CD4-positive, alpha-beta T cell treated with Interleukin-1 beta for 1 hour (primary cell): ENCODE measurements at places on chromosomes 7 and 10.
A peak's percentile ranks its signal among the peaks of the same experiment; 100 is the strongest.

DNA sequence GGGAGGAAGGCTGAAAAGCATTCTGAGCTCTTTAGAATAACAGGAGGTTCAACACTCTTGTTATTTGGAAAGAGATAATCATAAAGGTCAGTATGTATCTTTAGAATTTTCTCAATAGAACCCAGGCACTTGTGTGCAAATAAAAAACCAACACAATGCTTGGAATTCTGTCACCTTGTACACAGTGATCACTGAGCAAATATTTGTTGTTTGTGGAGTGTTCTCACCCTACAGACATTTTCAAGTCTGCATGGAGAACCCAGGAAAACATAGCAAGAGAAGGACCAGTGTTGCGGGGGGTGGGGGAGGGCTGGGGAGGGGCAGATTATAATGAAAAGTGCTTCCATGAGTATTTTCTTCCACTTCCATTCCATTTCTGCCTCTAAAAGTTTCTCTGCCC, 87.4 kb downstream of the FAM107B start:
- DNase-seq, result no peak

- peak; percentile 58 for DNase-seq
Observed at GRCh38 chr7:95324431-95324830, at the start of gene PON1. TSS of gene PON1 (minus strand) at chr7:95324532. CDS start at chr7:95324475, 57 bp downstream.

GRCh38 chr7:146539836-146540235, 423.2 kb downstream of the CNTNAP2 start:
- no peak for DNase-seq

GRCh38 chr7:158411232-158411950, 176.2 kb downstream of the PTPRN2 start:
- no peak for DNase-seq

DNA sequence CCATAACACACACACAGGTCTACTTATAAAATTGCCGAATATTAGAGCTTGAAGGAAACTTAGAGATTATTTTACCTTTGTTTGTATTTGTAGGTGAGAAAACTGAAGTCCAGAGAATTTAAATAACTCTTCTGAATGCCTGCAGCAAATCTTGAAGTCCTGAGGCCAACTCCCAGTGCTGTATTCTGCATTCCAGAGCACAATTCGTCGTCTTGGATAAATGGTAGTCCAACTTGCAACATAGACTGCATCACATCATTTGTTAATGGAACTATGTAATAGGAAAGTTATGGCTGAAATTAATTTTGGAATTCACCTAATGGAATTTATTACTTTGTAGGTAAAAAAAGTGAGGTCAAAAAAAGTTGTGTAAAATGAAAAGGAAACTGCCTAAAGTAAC, 37.3 kb upstream of the SEMA3D start:
- DNase-seq, result no peak

DNA sequence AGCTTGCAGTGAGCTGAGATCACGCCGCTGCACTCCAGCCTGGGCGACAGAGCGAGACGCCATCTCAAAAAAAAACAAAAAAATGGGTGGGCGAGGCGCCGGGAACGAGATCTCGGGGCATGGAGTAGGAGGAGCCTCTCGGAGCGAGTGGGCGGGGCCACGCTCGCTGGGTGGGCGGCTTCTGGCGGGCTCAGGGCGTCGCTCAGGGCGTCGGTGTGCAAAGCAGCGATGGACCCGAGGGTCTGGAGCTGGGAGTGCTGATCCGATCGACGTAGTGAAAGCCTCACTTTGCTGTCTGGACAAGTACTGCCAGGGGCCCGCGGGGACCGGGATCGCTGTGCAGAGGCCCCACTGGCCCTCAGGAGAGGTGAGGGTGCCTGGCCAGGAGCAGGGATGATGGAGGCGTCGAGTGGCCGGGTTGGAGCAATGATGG, 22.6 kb upstream of the AMZ1 start:
- DNase-seq, result no peak

- no peak for DNase-seq
Observed at GRCh38 chr10:133455196-133455595, 1.5 kb downstream of the SCART1 start.

DNA sequence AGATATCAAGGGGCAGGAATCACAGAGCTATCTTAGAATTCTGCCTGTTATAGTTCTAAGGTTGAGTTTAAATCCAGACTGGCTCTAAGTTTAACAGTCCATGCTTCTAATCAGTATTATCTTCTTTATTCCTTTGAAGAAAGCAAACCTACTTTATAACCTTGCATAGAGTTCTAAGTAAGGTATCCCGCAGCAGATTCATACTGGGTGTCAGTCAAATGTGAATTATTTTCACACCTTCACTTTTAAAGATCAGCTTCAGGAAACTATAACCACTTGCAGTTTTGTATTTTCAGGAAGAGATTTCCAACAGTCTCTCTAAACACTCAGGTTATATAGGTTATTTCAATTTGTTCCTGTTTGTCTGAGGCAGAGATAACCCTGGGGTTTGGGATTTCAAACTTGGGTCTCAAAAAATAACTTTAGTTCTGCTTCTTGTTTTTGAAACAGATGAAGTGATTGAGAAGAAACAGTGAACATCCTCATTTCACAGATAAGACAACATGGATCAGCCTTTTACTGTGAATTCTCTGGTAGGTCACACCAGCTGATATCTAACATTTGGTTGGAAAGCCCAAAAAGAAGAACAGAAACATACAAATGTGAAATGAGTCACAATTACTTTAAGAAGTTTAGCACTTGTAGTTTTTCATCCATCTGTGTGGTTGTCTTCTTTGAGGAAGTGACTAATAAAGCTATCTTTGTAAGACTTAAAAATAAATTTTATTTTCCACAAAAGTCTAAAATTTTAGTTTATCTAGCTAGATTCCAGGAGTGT, 21.4 kb downstream of the STAMBPL1 start:
- DNase-seq, result no peak

- DNase-seq, result peak; percentile 42
Observed at GRCh38 chr10:87657371-87657770, 2.3 kb upstream of the PAPSS2 start.

- no peak for DNase-seq
Observed at GRCh38 chr10:58588673-58589265, 76.1 kb downstream of the BICC1 start.

DNA sequence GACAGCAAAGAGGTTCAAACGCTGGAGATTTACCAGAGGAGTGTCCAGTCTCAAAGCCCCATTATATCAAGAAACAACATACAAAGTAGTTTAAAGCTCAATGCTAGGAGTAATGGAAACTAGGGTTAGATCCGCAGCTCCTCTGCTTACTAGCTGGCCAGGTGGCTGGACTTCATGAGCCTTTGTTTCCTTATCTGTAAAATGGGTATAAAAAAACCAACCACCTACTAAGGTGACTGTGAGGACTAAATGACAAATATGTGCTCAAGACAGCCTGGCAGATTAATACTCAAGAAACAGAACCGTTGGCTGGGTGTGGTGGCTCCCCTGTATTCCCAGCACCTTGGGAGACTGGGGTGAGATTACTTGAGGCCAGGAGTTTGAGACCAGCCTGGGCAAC, 5.8 kb upstream of the RBM20 start:
- DNase-seq, result no peak

- DNase-seq, result no peak
Observed at GRCh38 chr7:12028508-12028907, 182.6 kb upstream of the TMEM106B start.
